ENCODE measurements at places on chromosomes 2 and 18. TPM values are rescaled to one million over a fixed set of nuclear protein-coding genes. Genes with fewer than 3 reads are reported as not detected.

- DNase-seq, result no peak
Observed at GRCh38 chr2:69975853-69976462, 14.5 kb upstream of the ASPRV1 start.

- no peak for DNase-seq
Observed at GRCh38 chr18:14074187-14074586, 58.0 kb downstream of the ZNF519 start.

DNA sequence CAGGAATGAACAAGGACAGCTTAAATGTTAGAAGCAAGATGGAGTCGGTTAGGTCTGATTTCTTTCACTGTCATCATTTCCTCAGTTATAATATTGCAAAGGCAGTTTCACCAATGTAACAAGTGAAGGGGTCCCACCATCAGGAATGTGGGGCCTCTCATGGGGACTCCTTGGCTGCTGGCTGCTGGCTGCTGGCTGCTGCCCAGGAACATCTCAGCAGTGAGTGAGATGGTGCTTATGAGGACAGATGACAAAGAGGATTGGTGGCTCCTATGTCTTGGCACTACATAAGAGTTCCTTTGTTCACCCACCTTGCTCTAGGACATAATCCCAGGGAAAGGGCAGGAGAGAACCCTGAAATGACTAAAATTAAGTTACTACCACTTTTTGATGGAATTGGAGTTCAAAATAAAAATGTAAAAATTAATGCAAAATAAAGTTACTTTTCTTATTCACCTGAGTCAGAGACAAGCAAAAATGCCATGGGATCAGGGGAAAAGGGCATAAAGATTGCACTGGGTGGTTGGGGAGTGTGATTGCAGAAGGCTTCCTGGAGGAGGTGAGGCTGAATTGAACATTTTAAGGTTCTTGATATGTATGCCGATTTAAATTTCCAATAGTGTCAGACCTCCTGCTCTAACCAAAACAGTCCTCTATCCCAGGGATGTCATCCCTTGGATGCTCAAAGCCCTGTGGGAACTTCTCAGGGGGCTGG lies 23.4 kb downstream of the TMEM177 start:
- DNase-seq, result no peak

DNA sequence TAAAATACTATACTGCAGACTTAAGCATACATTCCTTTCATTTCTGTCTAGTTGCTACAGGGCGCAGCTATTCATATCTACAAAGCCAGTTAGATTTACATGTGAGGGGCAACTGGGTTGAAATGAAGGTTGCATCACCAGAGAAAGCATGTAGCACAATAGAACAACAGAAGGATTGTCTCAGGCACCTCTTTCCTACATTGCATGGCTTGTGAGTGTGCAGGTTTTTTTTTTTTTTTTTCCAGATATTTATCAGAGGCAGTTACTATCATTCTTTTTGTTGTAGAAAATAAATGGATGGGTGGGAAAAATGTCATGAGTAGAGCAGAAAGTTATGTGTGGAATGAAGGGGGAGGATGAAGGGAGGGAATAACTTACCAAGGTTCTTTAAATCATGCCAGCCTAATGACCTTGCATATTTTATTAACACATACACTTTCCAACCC lies 86.8 kb downstream of the ERBB4 start:
- peak; percentile 55 for DNase-seq

DNA sequence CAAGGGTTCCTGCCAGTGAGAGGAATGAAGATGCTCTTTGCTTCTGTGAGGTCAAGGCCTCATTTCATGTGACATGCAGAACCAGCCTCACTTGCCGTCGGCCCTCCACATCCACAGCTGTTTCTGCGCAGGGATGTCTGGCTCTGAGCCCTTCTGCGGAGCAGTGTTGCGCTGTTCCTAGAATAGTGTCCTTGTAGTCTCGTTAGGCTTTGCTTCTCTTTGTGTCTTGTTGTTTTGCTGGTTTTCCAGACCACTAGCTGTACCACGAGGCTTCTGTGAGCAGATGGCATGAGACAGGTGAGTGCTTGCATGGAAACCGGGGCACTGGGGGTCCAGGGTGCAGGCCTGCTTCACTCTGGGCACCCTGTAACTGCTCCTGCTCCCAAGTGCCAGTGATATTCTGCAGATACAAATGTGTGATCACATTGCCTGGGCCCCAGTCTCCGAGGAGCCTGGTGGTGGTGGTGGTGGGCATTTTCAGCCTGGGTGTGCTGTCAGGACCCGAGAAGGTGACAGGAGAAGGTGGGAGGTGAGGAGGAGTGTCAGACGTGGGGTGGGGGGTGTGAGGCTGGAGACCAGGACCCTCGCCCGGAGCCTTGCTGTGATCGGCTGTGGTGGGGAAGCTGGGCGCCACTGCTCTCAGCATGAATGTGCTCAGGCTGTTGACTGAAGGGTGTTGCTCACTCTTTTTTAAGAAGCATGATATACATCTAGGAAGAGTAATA lies 34.3 kb downstream of the LDLRAD4 start:
- DNase-seq, result no peak

- DNase-seq, result no peak
Observed at GRCh38 chr2:143150287-143150686, 21.1 kb downstream of the ARHGAP15 start.

GRCh38 chr2:178363252-178363651 lies 87.7 kb downstream of the PRKRA start:
- DNase-seq, result no peak

DNA sequence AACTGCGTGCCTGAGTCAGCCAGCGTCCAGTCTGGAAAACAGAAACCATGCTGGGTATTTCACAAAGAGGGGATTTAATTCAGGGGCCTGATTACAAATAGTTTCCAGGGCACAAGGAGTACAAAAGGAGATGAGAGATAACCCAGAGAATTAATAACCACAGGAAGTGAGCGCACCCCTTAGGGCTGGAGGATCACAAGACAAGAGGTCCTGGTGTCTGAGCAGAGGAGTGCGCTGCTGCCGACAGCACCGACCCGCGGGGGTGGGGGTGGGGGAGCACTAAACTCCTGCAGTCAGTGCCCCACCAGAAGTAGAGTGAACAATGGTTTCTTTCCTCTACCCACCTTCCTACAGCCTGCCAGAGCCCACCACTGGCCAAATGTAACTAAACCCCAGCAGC lies 20.8 kb upstream of the MAL start:
- no peak for DNase-seq

DNA sequence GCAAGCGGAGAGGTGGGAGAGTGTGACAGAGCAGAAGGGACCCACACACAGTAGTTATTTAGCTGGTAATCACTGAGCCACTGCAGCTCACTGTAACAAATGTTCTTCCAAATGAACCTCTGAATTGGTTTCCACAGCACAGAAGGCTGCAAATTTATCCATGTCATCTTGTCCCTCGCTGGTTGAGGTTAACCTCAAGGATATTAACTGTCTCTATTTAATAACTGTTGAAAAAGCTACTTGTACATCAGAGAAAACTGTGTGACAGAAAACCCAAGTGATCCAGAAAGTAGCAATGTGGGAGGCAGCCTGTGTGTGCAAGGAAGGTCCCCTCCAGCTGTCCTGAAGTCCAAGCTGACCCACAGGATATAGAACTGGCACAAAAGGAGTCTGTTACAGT lies 153.6 kb downstream of the DSEL start:
- DNase-seq, result no peak

DNA sequence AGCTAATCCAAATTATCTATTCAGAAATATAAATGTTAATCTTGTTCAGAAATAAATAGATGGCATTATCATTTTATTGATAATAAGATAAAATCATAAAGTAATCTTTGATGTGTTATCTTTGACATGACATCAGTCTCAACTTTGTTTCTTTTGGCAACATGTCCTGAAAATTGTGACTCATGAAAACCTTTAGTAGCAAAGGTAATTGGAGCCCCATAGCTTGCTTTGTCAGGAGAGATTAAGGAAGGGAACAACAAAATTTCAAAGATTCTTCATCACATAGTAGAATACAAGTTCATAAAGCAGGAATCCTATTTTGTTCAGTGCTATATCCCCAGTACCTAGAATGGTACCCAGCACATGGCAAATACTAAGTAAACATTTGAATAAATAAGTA lies 165.4 kb downstream of the KCNE4 start:
- DNase-seq, result peak; percentile 20

GRCh38 chr2:15913146-15913545 lies 27.2 kb upstream of the MYCN start:
- DNase-seq, result no peak

RAX gene
- total RNA-seq, result not detected

MFSD6 gene
- total RNA-seq, result 20.9 TPM

TPO gene
- not detected for total RNA-seq

ANKRD62 gene
- not detected for total RNA-seq

VWC2L gene
- total RNA-seq, result not detected

PPP1R1C gene
- 1.9 TPM for total RNA-seq

PARD6G gene
- 1.3 TPM for total RNA-seq
